ENCODE measurements at places on chromosomes 6 and 20. TPM values are rescaled to one million over a fixed set of nuclear protein-coding genes. Genes with fewer than 3 reads are reported as not detected.

BTN1A1 gene
- not detected for total RNA-seq

DNA sequence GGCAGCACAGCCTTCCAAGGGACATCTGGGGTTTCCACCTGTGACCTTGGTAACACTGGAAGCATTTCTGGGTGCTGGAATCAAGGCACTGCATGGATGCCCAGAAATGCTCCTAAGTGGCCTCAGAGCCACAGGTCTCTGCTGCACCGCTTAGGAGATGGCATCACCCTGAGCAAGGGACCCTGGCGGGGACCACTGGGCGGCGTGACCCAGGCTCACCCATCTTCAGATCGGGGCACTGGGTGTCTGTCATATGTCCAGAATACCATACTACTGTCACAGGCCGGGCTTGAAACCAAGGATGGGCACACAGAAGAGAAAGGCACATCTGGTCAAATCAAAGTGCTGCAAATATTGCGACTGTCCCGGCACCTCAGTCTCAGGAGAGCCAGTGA lies 45.9 kb downstream of the SSR1 start:
- no peak for ATAC-seq

- ATAC-seq = peak; percentile 100
Measured at GRCh38 chr6:138654715-138655634, 118.6 kb upstream of the CCDC28A start.

UBD gene
- 3.7 TPM for total RNA-seq

UBE2C gene
- 209 TPM for total RNA-seq

GRCh38 chr20:14264869-14265268 lies 72.5 kb downstream of the FLRT3 start:
- ATAC-seq = no peak

DNA sequence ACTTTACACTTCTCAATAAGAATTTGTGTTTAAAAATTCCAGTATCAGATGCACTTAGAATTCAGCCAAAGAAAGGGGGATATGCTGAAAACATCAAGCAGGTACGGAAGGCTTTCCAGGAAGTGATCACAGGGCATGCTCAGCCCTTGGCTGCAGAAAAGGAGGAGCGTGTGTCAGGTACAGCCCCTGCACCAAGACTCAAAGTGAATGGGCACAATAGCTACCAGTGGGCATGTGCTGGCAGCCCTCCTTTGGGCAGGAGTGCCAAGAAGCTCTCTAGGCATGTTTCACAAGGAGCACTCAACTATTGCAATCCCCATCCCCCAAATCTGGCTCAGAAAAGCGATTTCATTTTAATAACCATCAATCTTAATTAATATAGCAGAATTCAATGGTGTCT lies 298.8 kb downstream of the GMDS start:
- no peak for ATAC-seq

DNA sequence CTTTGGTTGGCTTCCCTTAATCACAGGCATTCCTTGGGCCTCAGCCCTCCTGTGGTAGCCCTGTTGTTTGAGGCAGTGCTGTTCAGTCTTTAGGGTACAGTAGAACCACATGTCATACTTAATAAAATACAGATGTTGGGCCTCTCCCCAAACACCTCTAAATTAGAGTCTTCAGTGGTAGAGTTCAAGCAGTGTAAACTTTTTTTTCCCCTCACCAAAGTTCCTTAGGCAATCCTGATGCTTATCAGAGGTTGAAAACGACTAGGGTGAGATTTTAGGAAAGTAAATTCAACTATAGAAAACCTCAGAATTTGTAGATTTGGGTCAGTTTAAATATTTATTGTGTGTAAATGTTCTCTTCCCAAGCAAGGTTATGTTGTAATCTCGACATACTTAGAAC lies 44.6 kb downstream of the BLTP3A start:
- ATAC-seq = no peak

NOL7 gene
- total RNA-seq = 92.5 TPM

KHDRBS2 gene
- not detected for total RNA-seq
